Activated CD8-positive, alpha-beta memory T cell treated with anti-CD3 and anti-CD28 coated beads, Interleukin-2, amount 50 U/mL, for 4 hours (primary cell): ENCODE measurements at places on chromosomes 1 and 21.

DNA sequence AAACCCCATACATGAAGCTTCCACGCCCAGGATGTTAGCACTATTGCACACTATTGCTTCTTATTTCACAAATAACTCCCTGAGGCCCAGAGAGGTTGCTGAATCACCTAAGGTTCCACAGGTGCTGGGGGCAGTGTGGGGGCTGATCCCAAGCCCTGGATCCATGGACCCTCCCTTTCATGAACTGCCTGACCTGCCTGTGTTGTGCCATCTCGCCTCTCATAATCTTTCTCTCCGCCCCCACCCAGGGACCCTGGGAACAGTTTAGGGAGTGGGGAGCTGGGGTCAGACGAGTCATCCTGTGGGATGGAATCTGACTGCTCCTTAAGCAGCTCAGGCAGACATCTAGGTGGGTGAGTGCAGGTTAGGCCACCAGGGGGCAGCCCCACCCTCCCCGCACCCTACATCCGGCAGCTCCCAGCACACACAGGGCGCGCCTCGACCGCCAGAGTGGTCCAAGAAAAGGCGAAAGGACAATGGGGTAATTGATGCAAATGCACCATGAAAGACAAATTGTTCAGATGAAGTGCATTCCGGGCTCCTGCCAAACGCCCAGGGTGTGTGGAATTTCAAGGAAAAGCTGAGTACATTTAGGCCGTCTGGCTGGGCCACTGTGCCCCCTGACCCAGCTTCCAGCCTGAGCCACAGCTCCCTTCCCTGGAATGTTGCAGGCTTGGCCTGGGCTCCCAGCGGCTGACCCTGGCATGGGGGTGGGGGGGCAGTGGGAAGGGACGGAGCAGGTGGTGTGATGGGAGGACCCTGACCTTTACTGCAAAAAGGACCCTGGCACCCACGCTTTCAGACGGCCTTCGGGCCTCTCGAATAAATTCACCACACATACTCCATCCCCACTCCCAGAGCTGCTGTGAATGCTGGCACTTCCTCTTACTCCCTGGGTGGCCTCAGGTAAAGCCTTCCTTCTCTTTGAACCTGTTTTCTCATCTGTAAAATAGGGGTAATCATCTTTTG, 20.8 kb downstream of the PHLDA3 start:
- DNase-seq, result peak; percentile 57

DNA sequence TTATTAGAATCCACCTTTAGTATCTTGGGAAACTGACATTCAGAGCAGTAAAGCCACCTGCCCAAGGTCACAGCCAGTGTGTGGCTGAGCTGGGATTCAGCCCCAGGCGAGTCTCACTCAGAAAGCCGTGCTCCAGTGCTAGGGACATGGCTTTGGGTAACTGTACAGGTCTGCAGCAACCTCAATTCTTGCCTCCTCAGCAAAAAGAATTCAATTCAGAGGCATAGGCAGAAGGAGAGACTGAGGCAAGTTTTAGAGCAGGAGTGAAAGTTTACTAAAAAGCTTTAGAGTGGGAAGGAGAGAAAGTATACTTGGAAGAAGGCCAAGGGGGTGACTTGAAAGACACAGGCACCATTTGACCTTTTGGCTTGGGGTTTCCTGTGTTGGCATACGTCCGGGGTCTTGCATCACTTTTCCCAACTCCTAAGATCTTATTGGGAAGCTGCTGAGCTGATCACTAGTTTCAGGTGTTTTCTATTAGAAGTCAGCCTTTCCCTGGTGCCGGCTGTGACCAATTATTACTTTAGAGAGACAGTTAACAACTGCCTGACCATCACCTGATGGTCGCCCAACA, 529.3 kb downstream of the MATN1 start:
- no peak for DNase-seq

- no peak for DNase-seq
These were observed 91.8 kb upstream of the VAMP3 start for GRCh38 chr1:7679159-7679872.

GRCh38 chr1:32447469-32448185, 17.2 kb upstream of the ZBTB8B start:
- no peak for DNase-seq
